Kidney (tissue), 22 donors: ENCODE measurements at places on chromosomes 6 and 20. TPM values are rescaled to one million over a fixed set of nuclear protein-coding genes. Genes with fewer than 3 reads are reported as not detected.

- no peak overlapping the region for H3K4me3 ChIP-seq
- H3K36me3 ChIP-seq, result no peaks in the 10 kb centered on the region
- H3K27me3 ChIP-seq, result no peaks in the 10 kb centered on the region
- H3K4me1 ChIP-seq, result no peaks in the 10 kb centered on the region
Measured at GRCh38 chr6:68693271-68693670, 58.2 kb downstream of the ADGRB3 start.

TAP1 gene
- 45.4 TPM for total RNA-seq

GRCh38 chr20:21019814-21020658 is 86.1 kb downstream of the LINC00237 start:
- H3K4me1 ChIP-seq, result no peaks in the 10 kb centered on the region
- no peaks in the 10 kb centered on the region for H3K36me3 ChIP-seq
- peak; percentile 28 for DNase-seq
- H3K27me3 ChIP-seq, result peaks cover 3% of the 10 kb centered on the region
- no peak overlapping the region for H3K4me3 ChIP-seq
- H3K27ac ChIP-seq, result no peak overlapping the region

- DNase-seq, result peak; percentile 14
- H3K27ac ChIP-seq, result no peak overlapping the region
- no peaks in the 10 kb centered on the region for H3K4me1 ChIP-seq
- H3K36me3 ChIP-seq, result no peaks in the 10 kb centered on the region
- H3K4me3 ChIP-seq, result no peak overlapping the region
Measured at GRCh38 chr6:50585441-50586330, 127.6 kb upstream of the TFAP2D start.

DNA sequence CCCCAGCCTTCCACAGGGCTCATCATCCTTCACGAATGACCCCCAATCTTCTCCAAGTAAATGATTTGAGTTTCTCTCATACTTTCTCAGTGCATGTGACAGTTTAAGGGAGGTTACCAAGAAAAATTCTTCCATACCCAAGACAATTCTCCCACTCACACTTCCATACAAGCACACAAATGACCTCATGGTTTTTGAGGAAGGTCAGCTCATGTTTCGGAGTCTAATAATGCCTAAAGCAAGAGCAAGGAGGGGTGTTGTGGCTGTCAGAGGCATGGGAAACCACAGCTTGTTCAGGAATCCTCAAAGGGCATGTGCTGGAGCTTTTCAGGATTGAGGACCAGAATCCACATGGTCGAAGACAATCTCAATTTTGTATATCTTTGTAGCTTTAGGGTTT is 279.0 kb downstream of the MAFB start:
- DNase-seq, result no peak
- no peak overlapping the region for H3K27ac ChIP-seq
- H3K36me3 ChIP-seq, result no peaks in the 10 kb centered on the region
- no peaks in the 10 kb centered on the region for H3K27me3 ChIP-seq
- H3K4me3 ChIP-seq, result no peak overlapping the region

DNA sequence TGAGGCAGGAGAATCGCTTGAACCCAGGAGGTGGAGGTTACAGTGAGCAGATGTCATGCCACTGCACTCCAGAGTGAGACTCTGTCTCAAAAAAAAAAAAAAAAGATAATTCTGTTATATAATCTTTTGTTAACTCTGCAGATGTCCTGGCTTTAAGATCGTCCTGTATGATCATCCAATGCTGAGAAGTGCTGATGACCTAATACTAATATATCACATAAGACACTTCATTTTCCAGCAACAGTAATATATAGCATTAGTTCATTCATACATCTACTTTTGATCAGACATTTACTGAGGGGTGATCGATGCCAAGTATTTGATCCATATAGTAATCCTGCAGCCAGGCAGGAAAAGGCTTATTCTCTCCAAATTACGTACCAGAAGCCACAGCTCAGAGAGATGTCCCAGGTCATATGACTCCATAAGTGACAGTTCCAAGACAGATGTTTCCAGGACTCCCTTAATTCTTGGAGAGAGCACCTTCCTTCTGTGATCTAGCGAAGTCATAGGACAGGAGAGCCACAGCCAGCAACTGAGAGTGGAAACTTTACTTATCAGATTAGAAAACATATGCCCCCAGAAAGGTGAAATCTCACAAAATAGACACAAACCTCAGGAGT is 60.7 kb downstream of the SHLD1 start:
- no peak overlapping the region for H3K4me3 ChIP-seq
- no peaks in the 10 kb centered on the region for H3K27me3 ChIP-seq
- no peaks in the 10 kb centered on the region for H3K4me1 ChIP-seq
- no peak for DNase-seq
- H3K36me3 ChIP-seq, result no peaks in the 10 kb centered on the region
